ENCODE measurements at places on chromosomes 13 and 19.

DNA sequence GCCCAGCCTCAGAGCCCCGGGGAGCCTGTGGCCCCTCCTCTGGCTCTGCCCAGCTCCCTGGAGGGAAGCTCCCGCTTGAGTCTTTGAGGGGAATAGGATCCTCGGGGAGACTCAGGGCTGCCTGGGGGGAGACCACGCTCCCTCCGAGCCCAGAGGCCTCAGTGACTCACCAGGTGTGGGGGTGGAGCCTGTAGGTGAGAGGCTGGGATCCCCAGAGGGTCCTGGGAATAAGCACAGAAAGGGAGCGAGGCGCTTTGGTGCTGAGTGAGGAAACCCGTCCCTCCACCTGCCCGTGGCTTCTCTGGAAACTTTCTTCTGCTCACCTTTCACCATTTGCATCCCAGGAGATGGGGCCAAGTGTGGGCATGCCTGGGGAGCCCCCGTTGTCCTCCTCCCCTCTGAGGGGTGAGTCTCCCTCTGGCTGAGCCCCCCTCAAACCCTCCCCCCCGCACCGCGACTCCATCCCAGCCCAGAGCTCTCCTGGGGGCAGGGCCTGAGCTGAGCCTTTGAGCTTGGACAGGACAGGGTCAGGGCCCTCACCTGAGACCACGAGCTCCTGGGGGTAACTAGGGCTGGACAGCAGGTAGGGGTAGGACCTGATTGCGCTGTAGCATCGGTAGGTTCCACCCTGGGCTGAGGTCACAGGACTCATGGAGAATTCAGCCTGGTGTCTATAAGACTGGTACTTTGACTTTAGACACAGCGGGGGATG is 2.7 kb downstream of the LILRB5 start:
- no peak for DNase-seq

- no peak for DNase-seq
These were observed 145.7 kb downstream of the COL4A1 start for GRCh38 chr13:110161112-110161882.

DNA sequence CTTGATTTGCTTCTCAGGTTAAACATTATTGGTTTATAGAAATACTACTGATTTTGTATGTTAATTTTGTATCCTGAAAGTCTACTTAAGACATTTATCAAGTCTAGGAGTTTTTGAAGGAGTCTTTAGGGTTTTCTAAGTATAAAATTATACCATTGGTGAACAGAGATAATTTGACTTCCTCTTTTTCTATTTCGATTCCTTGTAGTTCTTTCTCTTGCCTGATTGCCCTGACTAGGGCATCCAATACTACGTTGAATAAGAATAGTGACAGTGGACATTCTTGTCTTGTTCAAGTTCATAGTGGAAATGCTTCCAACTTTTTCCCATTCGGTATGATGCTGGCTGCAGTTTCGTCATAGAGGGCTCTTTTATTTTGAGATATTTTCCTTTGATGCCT is 807.5 kb upstream of the SLC10A2 start:
- DNase-seq: no peak

DNA sequence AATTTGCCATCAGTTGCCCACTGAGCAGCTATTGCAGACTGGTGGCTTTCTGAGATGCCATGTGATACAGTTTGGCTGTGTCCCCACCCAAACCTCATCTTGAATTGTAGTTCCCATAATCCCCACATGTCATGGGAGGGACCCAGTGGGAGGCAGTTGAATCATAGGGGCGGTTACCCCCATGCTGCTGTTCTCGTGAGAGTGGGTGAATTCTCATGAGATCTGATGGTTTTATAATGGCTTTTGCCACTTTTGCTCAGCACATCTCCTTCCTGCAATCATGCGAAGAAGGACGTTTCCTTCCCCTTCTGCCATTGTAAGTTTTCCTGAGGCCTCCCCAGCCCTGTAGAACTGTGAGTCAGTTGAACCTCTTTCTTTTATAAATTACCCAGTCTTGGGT is 34.8 kb upstream of the ANKRD10 start:
- no peak for DNase-seq

- DNase-seq: no peak
These were observed 34.4 kb upstream of the EPHX3 start for GRCh38 chr19:15266683-15267082.

- DNase-seq: peak; percentile 100
These were observed at the start of gene ZNF443 for GRCh38 chr19:12440541-12441316. ZNF443 (minus strand) TSS chr19:12441021; CDS start chr19:12440914, 107 bp downstream.

- no peak for DNase-seq
These were observed 4.0 kb downstream of the PNKP start for GRCh38 chr19:49863254-49863934.

- no peak for DNase-seq
These were observed 9.7 kb upstream of the ERCC2 start for GRCh38 chr19:45380107-45380506.

DNA sequence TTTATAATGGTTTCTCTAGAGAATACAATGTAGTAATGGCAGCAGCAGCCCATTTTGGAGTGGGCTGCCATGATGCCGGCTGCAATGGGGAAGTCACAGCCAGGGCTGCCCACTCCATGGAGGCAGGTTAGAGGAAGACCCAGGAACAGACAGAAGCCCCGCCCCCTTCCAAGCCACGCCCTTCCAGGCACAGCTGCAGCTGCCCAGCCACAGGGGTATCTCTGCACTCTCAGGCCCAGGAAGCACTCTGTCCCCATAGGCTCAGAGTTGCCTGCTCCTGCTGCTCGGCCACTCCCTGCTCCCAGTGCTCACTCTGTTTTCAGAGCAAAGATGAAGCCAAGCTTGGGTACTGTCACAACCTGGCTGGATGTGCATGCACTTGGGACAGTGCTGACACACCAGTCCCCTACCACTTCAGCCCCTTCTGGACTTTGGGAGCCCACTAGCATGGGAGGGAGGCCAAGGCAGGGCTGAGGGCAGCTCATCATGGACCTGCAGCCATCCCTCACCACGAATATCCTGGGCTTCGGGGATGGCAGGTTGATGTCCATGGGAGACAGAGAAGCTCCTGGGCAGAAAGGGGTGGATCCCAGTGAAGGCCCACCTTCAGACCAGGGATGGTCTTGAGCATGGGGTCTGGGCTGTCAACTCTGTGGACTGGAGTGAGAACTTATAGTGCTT is 1224.2 kb downstream of the SLITRK5 start:
- DNase-seq: no peak

DNA sequence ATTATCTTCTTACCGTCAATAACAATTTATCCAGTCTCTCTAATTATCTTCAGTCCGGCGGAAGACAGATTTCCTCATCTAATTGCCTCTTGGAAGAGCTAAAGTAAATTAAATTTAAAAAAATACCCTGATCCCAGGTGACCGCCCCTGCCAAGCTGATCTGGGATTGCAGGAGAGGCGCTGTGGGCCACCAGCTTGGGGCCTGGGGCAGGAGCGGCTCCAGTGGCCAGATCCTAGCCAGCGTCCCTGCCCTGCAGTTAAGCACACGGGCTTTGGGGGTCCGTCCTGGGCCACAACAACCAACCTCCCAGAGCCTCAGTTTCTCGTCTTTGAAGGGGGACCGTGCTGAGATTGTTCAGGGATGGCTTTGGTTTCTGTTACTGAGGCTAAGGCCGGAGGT is 12.4 kb upstream of the TMEM255B start:
- no peak for DNase-seq

DNA sequence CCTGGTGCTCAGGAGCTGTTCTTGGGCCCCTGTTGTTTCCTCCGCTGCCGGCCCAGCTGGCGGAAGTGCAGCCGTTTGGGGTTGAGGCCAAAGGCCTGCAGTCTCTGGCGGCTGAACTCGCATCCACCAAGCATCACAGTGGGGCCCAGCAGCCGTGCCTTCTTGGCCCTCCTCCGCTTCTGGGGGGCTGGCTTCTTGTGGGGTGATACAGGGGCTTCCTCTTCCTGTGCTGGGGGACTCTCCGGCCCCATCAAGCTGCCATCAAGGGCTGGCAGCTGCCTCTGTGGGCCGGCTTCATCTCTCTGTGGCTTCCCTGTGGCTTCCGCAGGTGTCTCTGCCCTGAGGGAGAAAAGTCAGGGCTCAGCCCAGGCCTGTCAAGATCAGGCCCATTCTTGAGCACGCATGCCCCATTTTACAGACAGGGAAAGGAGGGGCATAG is 10.3 kb downstream of the ATG4D start:
- DNase-seq: peak; percentile 48

DNA sequence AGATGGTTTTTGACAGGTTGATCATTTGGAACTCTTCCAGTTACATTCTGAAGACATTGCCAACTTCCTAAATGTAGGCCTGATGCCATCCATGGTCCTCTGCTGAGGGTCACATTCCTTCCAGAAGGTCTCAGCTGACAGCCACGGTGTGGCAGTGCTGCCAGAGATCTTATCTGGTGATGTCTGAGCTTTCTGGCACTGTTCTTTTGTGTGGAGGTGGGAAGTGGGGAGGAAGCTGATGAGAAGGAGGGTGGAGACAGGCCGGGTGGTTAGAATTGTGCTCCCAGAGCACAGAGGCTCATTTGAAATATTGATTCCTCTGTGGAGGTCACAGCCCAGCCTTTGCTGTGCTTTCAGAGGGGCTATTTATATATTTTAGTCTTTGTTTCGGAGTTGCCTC is 16.1 kb upstream of the MTIF3 start:
- DNase-seq: no peak

DNA sequence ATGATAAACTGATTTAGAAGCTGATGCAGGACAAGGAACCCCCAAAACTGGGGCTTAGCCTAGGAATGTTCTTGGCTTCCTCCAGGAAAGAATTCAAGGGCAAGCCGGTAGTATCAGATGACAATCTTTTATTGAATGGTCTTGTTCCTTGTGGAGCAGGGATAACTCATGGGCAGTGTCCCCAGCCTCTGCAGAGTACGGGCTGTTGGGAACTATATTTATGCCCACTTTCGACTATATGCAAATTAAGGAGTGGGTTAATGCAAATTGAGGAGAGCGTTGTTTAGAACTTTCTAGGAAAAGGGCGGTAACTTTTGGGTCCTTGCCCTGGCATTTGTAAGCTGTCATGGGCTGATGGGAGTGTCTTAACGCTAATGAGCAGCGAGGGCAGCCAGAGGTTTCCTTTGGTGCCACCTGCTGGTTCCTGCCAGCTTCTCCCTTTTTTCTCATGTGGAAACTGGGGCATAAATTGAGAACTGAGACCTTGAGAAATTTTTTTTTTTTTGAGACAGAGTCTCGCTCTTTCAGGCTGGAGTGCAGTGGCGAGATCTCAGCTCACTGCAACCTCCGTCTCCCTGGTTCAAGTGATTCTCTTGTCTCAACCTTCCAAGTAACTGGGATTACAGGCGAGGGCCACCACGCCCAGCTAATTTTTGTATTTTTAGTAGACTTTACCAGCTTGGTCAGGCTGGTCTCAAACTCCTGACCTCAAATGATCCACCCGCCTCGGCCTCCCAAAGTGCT is 79.4 kb upstream of the ABCC4 start:
- DNase-seq: peak; percentile 79

GRCh38 chr19:13164343-13165161 is 14.3 kb downstream of the IER2 start:
- peak; percentile 51 for DNase-seq

GRCh38 chr19:48117515-48118130 is 7.0 kb upstream of the PLA2G4C start:
- no peak for DNase-seq

- DNase-seq: no peak
These were observed 109.1 kb downstream of the NALCN start for GRCh38 chr13:101307181-101307701.

GRCh38 chr19:10289167-10289835 is 451 bp upstream of the ICAM5 start:
- peak; percentile 70 for DNase-seq

DNA sequence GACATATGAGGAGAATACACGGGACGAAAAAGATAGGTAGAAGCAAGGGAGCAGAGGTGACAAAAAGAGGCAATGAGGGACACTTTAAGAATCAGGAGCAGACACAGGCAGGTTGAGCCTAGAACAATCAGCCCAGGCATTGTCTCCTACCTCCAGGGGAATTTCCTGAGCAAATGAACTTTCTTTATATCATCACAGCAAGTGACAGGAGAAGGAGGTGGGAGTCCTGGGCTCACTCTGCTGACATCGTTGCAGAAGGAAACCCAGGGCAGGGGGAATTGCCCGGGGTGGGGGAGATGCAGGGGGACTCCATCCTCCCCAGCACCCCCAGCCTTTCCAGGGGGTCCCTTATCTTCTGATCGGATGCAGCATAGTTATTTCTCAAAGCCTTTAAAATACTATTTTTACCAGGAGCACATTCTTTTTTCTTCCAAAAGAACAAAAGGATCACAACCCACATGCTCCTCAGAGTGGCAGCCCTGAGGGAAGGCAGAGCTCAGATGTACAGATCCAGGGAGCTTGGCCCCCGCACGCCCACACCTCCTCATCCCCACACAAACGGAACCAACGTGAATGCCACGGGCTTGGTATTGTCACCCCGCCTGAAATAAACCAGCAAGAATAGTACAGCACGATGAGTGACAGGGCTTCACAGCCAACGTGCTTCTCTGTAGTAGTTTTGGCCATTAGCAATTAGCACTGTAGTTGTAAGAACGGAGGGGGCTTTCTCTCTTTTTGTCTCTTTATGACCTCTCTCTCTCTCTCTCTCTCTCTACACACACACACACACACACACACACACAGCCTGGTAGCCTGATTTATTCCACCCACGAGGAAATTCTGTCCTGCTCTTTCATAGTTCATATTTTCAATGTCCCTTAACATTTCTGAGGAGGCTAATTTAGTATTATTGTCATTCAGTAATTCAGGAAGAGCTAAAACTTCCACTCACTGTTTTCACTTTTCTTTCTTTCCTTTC is 169.5 kb upstream of the UBL3 start:
- no peak for DNase-seq

GRCh38 chr19:52734331-52734892 is 432 bp downstream of the ZNF611 start:
- no peak for DNase-seq

GRCh38 chr13:28636677-28637317 is 22.1 kb upstream of the POMP start:
- peak; percentile 41 for DNase-seq

DNA sequence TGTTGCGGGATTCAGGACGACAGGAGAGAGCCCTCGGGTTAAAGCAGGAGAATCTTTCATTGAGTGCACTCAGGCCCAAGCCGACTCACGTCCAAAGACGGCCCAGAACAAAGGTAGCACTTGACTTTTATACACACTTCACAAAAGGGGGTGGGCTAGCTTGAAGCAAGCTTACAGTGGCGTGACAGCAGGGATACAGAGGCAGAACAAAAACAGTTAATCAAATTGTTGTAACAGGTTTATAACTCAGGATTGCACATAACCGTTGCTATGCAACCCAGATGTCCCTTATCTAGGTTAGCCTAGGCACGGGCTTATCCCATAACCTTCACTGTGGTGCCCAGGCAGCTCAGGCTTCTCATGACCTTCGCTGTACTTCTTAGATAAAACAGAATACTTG is 2.0 kb downstream of the MED25 start:
- DNase-seq: no peak

- no peak for DNase-seq
These were observed 7.6 kb downstream of the SIRT2 start for GRCh38 chr19:38891771-38892170.

GRCh38 chr13:53890696-53891095 is 862.1 kb downstream of the OLFM4 start:
- no peak for DNase-seq

GRCh38 chr13:54029720-54030119 is 1001.1 kb downstream of the OLFM4 start:
- DNase-seq: no peak

- no peak for DNase-seq
These were observed 355.0 kb upstream of the PCDH20 start for GRCh38 chr13:61770681-61771080.

GRCh38 chr19:37970699-37971098 is 63.7 kb downstream of the SIPA1L3 start:
- no peak for DNase-seq

- peak; percentile 29 for DNase-seq
These were observed 160.4 kb upstream of the SGCG start for GRCh38 chr13:23020246-23020843.
